SK-MEL-5 (cell line): ENCODE measurements at places on chromosomes 3 and 15. TPM values are rescaled to one million over a fixed set of nuclear protein-coding genes. Genes with fewer than 3 reads are reported as not detected.

GRCh38 chr3:166100730-166101129, 263.5 kb upstream of the BCHE start:
- DNase-seq = no peak

DNA sequence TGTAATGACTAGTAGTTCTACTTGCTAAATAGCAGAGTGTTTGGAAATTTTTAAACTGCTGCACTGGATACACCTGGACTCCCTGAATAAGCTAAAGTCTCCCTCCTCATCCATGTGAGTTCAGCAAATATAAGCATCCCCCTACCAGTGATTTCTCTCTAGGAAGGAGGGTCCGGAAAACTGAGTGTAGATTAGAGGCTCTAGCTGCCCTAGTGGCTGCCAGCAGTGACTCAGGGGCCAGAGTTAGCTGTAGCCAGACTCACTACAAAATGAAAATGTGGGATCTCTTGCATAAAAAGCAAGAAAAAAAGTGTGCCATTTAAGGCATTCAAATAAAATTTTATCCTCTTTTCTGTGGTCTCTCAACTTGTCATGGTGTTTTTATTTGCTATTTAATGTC, 485.0 kb upstream of the ATP11B start:
- DNase-seq = no peak

- no peak for DNase-seq
Measured at GRCh38 chr15:101250873-101251829, 697 bp downstream of the CHSY1 start.

The UROC1 gene
- total RNA-seq = 0.05 and 0.21 TPM in 2 replicates
